ENCODE measurements at places on chromosomes 1 and 21. TPM values are rescaled to one million over a fixed set of nuclear protein-coding genes. Genes with fewer than 3 reads are reported as not detected.

DNA sequence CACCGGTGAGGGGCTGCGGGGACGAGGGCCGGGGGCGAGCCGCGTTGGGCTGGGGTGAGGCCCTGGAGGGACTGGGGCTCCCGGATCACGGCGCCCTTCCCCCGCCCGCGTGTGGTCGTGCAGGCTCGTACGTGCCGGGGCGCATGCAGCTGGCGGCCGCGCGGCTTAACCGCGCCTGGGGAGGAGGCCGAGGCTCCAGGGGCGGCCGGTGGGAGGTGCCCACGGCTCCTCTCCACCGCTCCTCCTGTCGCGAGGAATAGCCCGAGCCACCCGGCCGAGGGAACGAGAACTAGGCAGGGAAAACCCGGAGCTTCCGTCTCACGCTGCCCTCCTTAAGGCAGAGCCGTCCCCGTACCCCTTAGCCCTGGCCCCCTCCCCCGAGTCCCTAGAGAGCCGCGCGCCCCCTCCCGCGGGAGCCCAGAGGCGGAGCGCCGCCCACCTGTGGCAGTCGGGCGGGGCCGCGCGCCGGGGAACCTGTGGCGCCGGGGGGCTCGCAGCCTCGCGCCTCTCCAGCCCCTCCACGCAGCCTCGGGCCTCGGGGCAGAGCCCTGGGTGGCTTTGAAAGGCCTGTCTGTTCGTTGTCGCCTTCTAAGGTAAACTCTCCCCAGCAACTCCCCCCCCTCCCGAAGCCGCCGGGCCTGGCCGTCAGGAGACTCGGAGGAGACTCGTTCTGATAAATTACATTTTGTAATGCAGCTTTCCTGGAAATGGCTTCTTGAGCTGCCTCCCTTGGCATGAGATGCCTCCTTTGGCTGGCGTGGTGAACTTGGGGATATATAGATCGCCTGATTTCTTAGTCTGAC is 746 bp downstream of the AK4 start:
- DNase-seq = no peak

GRCh38 chr21:32048353-32048752 is 175.5 kb downstream of the HUNK start:
- no peak for DNase-seq

GRCh38 chr1:93656491-93656890 is 25.1 kb downstream of the BCAR3 start:
- no peak for DNase-seq

GRCh38 chr1:241485554-241485992 is 34.0 kb downstream of the FH start:
- DNase-seq = no peak

GRCh38 chr21:40257342-40257741 is 390.1 kb downstream of the PCP4 start:
- DNase-seq = no peak

DNA sequence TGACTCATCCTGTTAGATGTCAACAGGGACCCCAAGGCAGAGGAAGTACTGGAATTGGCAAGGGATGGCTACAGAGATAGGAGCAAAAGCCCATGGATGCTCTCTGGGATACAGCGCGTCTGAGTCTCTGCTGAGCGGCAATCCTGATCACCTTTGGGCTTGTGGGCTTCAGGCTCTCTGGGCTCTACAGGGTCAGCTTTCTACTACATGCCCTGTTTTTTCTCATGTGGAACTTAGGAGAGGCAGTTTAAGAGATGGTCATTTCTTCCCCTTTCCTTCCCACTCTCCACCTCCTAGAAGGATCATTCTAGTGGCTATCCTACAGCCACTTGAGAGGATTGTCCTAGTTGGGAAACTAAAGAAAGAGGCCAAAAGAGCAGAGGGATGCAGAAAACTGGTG is 1.3 kb downstream of the LINGO4 start:
- DNase-seq = no peak

- DNase-seq = no peak
These were observed 10.0 kb downstream of the LRRC53 start for GRCh38 chr1:74502432-74502831.

- no peak for DNase-seq
These were observed 101.9 kb downstream of the RGS21 start for GRCh38 chr1:192418552-192419285.

- DNase-seq = no peak
These were observed 149.1 kb downstream of the FCRL5 start for GRCh38 chr1:157403203-157403602.

DNA sequence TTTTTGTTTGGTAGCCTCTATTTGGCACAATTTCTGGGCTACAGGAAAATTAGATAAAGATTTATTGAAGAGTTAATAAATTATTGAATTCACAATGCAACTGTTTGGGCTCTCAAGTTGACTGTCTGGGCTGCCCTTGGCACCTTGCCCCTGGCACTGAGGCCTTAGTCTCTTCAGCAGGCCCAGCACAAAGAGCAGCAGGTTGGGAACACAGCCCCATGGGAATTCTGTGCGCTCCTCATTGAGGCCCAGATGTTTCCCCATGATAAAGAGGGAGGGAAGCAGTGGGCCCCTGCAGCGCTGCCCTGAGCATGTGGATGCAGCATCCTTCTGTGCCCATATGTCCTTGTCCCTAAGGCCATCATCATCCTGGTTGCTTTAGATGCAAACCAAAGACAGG is 2.9 kb downstream of the CRNN start:
- no peak for DNase-seq

DNA sequence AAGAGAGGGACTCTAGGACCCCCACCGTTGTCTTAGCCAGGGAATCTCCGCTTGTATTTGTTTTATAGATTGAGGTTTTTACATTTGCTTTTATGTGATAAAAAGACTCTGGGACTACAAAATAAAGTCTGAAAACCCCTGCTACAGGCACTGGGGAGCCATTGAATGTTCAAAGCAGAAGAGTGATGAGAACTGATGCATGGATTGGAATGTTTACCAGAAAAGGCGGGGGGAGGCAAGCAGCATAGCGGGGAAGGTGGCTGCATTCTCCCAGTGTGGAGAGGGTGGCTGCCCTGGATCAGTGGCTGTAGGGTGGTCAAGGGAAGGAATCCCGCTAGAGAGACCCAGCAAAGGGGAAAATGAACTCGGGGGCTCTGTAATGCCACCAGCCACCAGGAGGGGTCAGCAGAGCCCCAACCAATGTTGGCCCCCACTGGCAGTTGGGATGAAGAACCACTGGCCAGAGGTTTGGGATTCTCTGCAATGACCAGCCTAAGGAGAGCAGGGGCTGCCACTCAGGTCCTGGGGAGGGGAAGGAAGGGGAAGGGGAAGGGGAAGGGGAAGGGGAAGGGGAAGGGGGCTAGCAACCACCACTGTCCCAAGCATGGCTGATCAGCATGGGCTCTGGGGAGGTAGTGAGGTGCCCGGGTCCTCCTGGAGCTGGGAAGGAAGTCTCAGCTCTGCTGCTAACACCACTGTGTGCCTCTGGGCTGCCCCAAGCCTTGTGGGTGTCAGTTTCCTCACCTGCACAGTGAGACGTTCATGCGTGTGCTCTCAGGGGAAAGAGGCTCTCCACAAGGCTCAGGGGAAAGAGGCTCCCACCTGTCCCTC is 19.2 kb upstream of the PEF1 start:
- no peak for DNase-seq

GRCh38 chr21:34736116-34736874 is 67.5 kb downstream of the CLIC6 start:
- no peak for DNase-seq

DNA sequence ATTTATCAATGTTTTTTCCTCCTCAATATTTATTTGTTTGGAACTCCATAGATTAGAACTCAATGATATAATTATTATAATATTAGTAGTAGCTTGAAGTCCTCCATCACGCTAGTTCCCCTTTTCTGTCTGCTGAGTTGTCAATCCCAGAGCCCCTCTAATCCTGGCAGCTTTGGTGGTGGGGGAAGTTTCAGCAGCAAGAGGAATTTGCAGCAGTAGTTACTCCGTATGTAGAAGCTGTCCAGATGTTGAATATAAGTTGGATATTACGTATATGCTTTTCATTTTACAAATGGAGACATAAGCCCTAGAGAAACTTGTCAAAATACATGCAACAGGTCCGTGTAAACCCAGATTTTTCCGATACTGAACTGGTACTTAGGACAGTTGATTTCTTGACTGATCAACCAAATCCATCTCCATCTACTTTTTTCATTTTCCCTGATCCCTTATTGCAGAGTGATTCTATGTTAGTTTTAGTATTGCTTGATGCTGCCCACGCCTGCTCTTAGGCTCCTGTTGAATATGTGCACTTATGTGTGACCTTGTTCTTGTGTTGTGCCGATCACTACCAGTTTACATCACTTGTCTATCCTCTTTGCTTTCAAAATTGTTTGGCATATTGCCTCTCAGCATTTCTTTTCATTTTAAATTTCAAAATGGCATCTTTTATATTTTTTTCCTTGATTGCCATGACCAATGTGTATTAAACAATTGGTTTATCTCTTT is 28.1 kb downstream of the SMAP2 start:
- DNase-seq = no peak

DNA sequence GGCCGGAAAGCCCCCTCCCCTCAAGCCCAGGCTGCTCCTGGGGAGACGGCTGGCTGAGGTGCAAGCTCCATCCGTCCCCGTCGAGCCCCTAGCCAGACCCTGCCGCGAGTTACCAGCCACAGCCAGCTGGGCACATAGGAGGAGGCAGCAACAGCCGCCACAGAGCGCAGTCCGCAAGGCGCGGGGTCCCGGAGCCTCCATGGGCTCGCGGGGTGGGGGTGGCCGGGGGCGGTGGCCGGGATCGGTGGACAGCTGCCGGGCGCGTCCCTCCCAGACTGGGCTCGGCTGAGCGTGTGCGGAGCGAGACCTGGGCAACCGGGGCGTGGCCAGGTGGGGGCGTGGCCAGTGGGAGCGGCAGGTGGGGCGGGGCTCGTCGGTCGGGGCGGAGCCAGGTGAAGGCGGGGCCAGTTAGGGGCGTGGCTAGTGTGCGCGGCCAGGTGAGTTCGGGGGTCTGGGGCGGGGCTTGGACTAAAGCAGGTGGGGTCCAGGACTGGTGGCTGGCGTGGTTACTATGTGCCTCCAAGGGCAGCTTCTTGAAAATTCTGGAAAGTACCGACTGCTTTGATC is at the start of gene CD164L2:
CD164L2 (minus strand) TSS at position 295 of the 567 bp plus-strand sequence; CDS start at position 201, 94 bp downstream.
- no peak for DNase-seq

WNT4 gene
- 5.2 TPM for total RNA-seq

OR2T29 gene
- total RNA-seq = not detected

CD5L gene
- not detected for total RNA-seq

GART gene
- total RNA-seq = 47.6 TPM

KIF26B gene
- total RNA-seq = 0.49 TPM

U2AF1 gene
- total RNA-seq = 41.0 TPM
